ENCODE measurements at places on chromosomes 2 and 18. TPM values are rescaled to one million over a fixed set of nuclear protein-coding genes. Genes with fewer than 3 reads are reported as not detected.

DNA sequence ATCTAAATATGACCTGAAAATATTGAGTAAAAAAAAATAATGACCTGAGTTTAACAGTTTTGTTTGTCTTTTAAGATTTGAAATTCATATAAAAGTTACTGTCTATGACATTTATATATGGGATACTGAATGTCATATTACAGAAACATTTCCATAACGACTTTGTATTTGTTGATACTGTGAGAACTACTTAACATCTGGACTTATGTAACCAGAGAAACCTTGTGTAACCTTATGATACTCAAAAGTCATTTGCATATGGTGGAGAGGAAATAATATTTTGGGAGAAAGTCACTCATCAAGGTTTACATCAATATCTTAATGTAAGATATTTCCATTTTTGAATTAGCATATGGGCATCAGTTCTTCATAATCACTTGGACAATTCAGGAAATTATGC is 12.6 kb downstream of the MFSD6 start:
- no peak overlapping the region for H3K4me3 ChIP-seq
- H3K27ac ChIP-seq = no peak overlapping the region
- DNase-seq = no peak
- no peaks in the 10 kb centered on the region for H3K27me3 ChIP-seq

DNA sequence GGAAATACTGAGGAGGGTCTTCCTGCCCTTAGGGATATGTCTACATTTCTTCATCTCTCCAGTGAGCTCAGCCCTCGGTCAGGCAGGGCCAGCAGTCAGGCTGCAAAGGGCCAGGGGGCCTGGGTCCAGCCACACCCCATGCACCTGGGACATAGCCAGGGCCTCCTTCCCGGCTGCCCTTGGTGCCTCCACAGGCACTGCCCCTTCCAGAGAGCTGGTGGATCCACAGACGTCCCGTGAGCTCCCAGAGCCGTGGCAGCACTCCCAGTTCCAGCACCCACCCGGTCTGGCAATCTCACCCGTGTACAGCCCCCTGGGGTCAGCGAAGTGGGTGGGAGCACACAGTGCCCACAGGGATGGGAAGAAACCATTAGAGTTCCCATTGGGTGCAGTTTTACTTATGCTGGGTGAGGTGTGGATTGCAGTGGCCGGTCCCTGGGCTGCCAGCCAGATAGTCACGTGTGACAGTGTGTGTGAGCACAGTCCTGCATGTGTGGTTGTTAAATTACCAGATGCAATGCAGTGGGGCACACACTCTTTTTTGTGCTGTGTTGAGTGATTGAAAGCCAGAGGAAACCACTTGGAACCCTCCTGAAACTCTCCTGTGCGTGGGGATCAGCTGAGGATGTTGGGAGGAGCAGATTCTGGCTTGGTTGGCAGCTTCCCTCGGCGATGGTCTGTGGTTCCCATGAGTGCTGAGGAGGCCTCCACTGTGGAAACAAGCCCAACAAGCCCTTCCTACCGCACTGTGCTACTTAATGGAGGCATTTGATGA is 131.0 kb downstream of the SNTG2 start:
- H3K36me3 ChIP-seq = no peaks in the 10 kb centered on the region
- no peak for DNase-seq
- peaks cover 15% of the 10 kb centered on the region for H3K4me1 ChIP-seq
- H3K27me3 ChIP-seq = no peaks in the 10 kb centered on the region
- no peak overlapping the region for H3K4me3 ChIP-seq

CAPN10 gene
- total RNA-seq = 16.1 TPM

VWA3B gene
- not detected for total RNA-seq

SDC1 gene
- 27.5 TPM for total RNA-seq
